ENCODE measurements at places on chromosomes 1 and 21.

- DNase-seq, result no peak
These were observed 452.1 kb downstream of the TTLL7 start for GRCh38 chr1:83546874-83547273.

- no peak for DNase-seq
These were observed 1.6 kb upstream of the MX2 start for GRCh38 chr21:41360072-41360821.

- no peak for DNase-seq
These were observed 28.0 kb downstream of the TAF5L start for GRCh38 chr1:229597877-229598276.

GRCh38 chr1:244344001-244344400, 107.7 kb downstream of the ADSS2 start:
- no peak for DNase-seq

DNA sequence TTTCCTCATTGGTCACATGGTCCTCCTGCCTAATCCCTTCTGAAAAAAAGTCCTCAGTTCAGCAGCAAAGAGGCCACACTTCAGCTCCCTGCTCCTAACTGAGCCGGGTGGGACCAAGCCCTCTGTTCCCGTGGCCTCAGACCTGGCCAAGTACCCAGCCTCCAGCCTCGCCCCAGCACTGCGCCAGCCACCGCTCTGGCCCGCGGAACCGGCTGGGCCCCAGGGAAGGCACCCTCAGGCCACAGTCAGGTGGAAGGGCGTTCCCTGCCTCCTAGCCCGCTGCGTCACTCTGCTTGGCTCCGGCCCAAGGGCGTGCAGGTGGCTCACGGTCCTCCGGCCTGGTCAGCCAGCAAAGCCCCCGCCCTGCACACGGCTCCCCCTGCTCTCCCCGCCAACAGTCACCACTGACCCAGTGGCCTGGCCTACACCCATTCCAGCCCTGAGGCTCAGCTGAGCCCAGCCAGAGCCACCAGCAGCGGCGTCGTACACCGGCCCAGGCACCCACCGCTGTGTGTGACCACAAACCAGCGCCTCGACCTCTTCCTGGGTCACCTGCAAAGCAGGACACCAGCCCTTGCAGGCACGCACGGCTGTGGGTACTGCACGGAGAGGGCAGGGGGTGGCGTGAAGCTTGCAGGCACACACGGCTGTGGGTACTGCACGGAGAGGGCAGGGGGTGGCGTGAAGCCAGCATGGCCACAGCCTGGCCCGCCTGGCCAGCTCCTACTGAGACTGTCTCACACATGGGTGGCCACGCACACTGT, 19.4 kb downstream of the NADK start:
- no peak for DNase-seq

DNA sequence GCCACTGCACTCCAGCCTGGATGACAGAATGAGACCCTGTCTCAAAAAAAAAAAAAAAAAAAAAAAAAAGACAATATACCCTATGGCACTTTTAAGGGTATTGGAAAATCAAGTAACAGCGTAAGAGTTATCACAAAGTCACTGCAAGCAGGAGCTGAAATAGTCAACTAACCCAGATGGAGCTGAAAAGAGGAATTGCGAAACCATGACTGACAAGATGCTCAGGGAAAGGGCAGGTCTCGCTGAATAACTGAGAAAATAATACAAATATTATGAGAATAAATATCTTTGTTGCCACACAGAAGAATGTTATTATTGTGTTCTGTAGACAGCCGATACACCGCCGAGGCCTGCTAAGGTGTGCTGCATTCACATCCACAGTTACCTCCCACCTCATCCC, 17.8 kb downstream of the HLCS start:
- no peak for DNase-seq

DNA sequence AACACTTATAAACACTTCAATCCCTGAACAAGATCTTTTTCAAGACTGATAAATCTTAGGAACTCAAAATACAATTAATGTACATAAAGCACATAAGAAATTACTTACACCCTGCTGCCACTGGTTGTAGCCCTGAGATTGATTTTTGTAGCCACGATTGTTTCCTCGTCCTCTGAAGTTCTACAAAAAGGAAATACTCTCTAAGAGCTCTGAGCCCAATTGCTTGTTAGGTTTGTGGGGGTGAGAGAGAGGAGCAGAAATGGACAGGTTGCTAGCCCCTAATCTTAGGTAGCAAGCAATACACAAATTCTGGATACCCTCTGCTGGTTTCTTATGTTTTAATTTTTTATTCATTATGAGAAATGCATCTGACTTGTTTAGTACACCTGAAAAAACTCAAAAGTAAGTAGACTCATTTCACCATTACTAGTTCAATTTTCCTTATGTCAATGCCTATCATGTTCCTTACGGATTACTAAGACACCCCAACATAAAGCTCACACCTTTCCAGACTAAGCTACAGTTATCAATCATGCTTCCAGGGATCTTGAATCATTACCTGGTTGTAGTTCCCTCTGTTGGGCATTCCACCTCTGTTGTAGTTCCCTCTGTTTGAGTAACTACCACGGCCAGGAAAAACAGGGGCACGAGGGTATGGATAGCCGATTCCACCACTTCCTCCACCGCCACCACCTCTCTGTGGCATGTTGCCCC, 9.3 kb downstream of the HNRNPU start:
- DNase-seq, result no peak

- peak; percentile 8 for DNase-seq
These were observed 7.3 kb upstream of the DEDD start for GRCh38 chr1:161139766-161140165.

DNA sequence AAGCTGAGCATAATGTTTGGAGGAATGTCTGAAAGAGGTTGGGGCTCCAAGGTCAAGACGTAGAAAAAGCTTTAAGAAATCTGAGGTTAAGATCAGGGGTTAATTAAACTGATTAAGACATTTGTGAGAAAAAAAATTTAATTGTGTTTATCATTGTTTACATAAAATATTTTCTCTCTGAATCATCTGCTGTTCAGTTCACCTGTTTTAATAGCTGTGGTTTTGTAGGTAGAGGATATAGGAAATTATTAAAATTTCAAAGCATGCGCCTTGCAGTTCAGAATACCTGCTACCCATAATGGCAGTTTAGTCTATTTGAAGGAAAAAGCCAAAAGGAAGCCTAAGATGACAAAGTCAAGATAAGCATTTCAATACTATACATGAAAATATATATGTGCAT, 153.2 kb downstream of the SPATA46 start:
- no peak for DNase-seq

DNA sequence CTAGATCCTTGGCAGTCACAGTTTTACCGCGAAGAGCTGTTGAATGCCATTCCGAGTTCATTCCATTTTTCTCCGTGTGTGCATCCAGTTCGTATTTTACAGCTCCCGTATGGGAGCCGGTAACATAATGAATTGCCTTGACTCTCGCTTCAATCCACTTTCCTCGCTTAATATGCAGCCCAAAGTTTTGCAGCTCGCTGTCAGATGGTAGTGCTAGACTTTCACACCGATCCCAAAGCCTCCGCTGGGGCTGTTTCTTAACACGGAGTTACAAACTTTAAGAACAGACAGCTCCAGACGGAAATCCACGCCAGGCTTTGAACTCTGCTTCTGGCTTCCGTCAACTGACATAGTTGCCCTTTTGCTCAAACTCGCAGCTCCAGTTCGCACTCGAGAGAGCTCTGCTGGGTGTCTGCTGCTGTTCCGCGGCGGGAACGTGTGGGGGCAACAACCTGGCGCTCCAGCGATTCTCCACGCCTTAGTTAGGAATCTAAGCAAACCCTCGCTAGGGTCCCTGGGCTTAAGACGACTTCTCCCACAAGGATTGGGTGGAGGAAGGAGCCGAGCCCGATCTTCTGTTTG, 3.5 kb upstream of the ARID1A start:
- DNase-seq, result peak; percentile 89

GRCh38 chr1:35294809-35295208, 26.3 kb downstream of the ZMYM4 start:
- DNase-seq, result no peak

GRCh38 chr1:156392452-156392853, 23.4 kb downstream of the RHBG start:
- DNase-seq, result no peak

GRCh38 chr1:219858980-219859379, 69.4 kb downstream of the SLC30A10 start:
- DNase-seq, result no peak

GRCh38 chr1:11708554-11709350, 17.2 kb downstream of the DRAXIN start:
- DNase-seq, result no peak

- DNase-seq, result no peak
These were observed 187.8 kb downstream of the TOMM20 start for GRCh38 chr1:234940841-234941240.

DNA sequence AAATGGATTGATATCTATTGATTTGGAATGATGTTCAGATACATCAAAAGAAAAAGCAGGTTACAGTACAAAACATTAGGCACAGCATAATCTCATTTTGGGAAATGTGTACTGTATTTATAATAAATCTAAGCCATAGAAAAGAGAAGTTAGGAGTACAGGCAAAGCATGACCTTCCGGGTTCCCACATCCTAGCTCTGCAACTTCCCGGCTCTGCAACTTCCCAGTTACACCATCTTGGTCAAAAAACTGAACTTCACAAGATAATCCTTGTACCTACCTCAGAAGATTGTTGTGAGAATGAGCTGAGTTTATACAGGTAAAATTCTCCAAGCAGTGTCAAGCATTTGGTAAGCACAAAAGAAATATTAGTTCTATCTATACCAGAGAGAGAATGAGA, 21.7 kb upstream of the SLC44A3 start:
- no peak for DNase-seq

DNA sequence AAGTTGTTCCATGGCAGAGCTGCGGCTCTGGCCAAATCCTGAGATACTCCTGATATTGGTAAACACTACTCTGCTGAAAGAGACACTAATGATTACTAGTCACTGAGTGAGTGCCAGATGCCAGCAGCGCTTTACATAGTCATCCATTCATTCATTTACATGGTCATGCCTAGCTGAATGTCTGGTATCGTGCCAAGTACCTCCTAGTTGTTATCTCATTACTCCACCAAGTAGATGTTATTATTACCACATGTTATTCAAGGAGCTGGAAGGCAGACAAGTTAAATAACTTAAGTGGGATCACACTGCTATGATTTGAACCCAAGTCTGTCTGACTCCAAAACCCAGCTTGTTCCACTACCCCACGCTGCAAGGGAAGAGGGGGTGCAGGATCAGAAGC, 4.7 kb downstream of the OLFML2B start:
- peak; percentile 49 for DNase-seq

- no peak for DNase-seq
These were observed 292.8 kb upstream of the B3GALT2 start for GRCh38 chr1:193479187-193479586.

GRCh38 chr1:98921817-98922216, 82.8 kb downstream of the PLPPR5 start:
- no peak for DNase-seq

DNA sequence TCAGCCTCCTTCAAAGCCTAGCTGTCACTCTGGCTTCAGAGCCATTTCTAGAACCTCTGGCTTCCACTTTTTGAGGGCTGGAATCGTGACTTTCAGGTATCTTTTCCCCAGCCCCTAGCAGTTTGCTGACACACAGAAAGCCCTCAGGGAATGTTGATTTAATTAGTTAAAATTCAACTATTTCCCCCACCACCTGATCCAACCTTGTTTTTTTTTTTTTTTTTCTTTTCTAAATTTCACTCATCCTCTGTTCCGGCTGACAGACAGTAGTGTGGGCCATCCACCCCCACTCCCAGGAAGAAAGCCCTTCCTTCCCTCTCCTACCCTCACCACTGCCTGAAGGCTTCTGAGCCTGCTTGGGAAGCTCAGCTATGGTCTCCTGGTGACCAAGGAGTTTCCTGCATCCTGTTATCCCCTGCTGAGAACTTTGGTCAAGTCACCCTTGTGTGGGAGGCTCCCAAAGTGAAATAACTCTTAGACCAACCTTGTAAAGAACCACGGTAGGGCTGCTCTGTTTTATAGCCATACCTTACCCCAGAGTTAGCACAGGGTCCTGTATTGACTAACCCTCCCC, 29.4 kb downstream of the KCNJ6 start:
- no peak for DNase-seq

DNA sequence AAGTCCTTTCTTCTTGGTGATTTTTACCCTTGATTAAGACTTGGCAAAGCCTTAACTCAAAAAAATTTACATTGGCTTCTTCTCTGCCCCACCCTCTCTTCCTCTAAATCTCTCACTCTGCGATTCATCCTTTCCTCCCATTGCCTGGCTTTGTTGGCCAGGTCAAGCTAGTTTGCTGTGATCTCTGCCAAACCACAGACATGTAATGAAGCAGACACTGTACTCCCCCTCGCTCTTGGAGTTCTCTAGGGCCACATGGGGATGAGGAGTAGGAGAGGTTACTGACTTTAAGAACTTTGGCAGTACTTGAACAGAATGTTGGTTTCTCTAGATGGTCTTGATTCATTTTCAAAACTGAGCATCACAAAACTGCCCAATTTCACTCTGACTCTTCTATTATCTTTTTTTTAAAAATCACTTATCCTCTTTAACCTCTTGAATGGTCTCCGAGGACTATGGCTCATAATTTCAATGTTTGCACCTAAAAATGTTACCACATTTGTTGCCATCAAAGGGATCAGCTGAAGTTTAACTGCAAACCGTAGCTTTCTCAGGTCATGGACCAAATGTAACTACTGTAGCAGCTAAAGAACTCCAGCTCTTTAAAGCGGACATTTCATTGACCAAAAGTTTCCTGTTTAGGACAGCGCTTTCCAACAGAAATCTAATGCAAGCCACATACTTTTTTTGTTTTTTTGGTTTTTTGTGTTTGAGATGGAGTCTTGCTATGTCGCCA, 62.7 kb upstream of the IPO9 start:
- DNase-seq, result no peak

DNA sequence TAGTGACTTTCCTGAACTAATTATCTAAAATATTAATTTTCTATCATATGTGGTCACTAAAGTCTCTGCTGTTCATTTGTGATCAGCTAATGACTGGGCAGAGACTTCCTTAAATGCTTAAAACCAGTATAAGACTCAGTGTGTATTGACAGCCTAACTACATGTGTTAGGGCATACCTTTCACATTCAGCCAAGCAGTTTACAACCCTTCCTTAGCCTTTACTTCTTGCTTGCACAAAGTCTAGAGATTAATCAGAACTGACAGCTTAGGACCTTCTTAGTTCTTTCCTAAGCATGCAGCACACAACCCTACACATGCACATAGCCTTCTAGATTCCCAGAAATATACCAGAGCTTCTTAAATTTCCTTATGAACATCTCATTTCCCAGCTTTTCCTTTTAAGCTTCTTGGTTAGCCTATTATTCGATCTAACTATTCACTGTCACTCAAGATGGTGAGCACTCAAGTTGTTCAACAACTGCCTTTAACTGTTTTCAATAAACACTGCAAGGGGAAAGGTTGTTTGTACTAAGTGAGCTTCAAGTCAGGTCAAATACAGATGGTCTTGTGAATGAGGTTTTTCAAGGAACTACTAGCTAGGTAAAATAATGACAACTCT, 13.4 kb downstream of the EYA3 start:
- DNase-seq, result no peak

DNA sequence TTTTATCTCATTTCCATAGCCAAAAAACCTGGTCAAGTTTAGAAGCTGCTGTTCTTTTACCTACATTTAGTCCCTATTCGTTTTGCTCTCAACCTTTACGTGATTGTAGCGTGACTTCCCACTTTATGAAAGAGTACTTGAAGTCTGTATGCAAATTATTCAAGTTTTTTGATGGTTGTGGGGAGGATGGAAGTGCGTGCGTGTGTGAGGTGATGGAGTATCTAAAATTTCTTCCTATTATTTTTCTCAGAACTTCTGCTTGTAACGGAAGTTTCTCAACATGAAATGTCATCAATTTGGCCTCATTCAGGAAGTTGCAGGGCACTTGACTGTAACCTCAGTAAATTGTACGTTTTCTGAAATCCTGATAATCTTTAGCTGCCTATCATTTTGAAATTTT, 64.0 kb downstream of the SAMSN1 start:
- DNase-seq, result no peak

Data from COR-L47 (cell line).